BJ (cell line): ENCODE measurements at places on chromosomes 1 and 21.

GRCh38 chr1:62110198-62110817 lies 84.3 kb upstream of the L1TD1 start:
- DNase-seq, result no peak

DNA sequence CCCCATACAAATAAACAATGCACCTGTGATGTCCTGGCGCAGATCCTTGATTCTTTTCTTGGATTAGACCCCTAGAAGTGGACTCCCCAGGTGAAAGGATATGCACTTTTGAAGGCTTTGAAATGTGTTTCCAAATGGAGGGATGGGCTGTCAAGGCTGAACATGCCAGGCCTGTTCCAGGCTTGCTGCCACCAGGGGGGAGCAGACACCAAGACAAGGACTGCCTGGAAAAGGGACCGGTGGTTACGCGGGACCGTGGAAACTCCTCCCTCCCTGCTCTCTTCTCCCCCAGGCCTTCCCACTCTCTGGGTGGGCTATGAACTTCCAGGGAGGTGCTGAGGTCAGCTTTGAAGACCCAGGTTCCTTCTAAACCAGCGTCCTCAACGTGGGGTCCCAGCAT lies 12.7 kb downstream of the C1QB start:
- DNase-seq, result no peak

GRCh38 chr1:236156512-236157208 lies 14.3 kb downstream of the GPR137B start:
- no peak for DNase-seq

GRCh38 chr1:65512383-65512782 lies 91.9 kb downstream of the LEPR start:
- DNase-seq, result no peak

DNA sequence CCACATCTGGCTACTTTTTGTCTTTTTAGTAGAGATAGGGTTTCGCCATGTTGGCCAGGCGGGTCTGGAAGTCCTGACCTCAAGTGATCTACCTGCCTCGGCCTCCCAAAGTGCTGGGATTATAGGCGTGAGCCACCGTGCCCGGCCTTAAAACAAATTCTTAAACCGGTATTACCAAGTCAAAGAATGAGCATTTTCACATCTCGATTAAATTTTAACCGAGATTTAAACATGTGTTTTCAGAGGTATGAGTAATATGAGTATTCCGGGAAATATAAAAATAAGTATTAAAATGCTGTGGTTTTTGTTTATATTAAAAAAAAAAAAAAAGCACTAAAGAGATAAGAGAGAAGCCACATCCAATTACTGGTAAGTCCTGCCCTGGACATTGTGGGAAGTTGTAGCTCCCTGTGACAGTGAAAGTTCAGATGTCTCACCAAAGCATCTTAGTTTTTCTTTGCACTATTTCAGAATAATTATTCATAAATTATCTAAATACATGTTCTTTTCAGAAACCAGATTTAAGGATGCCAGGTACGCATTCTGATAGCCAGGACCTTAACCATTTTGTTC lies 24.9 kb downstream of the ZNF281 start:
- no peak for DNase-seq

- no peak for DNase-seq
These were observed 94.8 kb downstream of the TGFBR3 start for GRCh38 chr1:91791103-91791502.

DNA sequence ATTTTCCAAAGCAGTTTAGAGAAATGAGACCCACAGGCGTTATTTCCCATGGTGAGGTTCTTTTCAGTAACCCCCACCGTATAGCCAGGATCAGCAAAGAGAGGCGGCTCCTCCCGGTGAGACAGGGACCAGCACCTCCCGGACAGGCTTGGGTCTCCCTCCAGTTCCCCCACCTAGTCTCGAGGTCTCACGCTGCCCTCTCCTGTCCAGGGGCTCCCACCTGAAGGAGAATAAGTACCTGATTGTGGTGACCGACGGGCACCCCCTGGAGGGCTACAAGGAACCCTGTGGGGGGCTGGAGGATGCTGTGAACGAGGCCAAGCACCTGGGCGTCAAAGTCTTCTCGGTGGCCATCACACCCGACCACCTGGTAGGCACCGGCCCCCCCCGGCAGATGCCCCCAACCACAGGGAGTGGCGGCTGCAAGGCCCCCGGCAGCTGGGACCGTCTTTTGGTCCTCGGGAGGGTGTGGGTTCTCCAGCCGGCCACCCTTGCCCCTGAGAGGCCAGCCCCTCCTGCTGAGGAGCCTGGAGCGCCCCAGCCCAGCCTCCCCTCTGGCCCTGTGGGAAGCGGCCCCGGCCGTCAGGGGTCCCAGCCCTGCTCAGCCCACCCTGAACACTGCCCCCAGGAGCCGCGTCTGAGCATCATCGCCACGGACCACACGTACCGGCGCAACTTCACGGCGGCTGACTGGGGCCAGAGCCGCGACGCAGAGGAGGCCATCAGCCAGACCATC lies 4.9 kb downstream of the COL6A1 start:
- DNase-seq, result no peak

- no peak for DNase-seq
These were observed 32.1 kb downstream of the LRP8 start for GRCh38 chr1:53295726-53296116.

DNA sequence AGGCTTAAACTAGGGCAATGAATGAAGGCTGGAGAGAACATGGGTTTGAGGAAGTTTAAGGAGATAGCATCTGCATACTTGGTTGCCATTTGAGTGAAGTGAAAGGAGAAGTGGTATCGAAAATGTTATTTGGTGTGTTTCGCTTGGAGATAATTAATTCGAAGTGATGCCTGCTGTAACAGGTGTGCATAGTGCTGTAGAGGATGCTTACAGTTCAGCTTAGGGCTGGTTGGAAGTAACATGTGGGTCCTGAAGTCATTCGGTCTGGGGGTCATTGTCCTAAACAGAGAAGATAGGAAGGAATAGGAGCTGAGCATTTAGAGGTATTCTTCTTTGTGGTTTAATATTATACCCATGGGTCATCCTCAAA lies 301 bp upstream of the NUDT17 start:
- DNase-seq, result no peak

DNA sequence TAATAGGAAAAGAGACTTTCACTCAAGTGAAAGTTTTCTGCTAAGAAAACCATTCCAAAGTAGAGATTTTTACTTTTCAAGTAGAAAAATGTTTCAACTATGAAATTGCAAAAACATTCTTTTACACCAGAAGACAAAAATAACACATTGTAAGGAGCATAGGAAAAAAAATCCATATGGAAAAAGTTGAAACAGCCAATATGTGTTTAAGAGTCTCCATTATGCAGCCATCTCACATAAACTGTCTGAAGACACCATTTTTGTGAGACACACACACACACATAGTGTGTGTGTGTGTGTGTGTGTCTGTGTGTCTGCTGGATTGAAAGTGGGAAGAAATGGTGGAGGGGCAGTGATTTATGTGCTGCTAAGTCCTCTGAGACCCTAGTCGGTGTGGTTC lies 162.1 kb downstream of the HHAT start:
- DNase-seq, result no peak

- DNase-seq, result no peak
These were observed 7.5 kb upstream of the GPR153 start for GRCh38 chr1:6268415-6268814.

DNA sequence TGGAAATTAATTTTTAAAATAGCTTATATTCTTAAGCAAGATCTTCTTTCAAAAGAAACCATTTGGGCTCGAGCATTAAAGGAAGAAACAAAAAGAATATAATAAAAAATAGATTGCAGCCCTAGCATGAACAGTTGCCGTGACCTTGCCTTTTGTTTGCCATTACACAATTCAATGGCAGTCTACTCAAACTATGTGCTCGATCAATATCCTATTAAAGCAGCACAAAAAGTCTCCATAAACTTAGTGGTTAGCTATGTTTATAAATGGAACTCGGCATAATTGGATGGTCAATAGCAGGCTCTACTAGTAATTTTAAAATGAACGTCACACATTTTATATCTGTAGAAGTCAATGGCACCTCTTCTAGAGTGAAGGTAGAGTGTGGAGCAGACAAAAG lies 256.5 kb downstream of the NFIA start:
- no peak for DNase-seq

GRCh38 chr1:9120312-9120958 lies 8.5 kb downstream of the GPR157 start:
- no peak for DNase-seq

- DNase-seq, result no peak
These were observed 9.9 kb upstream of the BARHL2 start for GRCh38 chr1:90726986-90727480.

- DNase-seq, result no peak
These were observed 21.0 kb downstream of the RAVER2 start for GRCh38 chr1:64765826-64766225.

- DNase-seq, result no peak
These were observed 9.8 kb upstream of the PHACTR4 start for GRCh38 chr1:28359592-28360239.

GRCh38 chr1:198007687-198008607 lies 90.8 kb downstream of the LHX9 start:
- no peak for DNase-seq

DNA sequence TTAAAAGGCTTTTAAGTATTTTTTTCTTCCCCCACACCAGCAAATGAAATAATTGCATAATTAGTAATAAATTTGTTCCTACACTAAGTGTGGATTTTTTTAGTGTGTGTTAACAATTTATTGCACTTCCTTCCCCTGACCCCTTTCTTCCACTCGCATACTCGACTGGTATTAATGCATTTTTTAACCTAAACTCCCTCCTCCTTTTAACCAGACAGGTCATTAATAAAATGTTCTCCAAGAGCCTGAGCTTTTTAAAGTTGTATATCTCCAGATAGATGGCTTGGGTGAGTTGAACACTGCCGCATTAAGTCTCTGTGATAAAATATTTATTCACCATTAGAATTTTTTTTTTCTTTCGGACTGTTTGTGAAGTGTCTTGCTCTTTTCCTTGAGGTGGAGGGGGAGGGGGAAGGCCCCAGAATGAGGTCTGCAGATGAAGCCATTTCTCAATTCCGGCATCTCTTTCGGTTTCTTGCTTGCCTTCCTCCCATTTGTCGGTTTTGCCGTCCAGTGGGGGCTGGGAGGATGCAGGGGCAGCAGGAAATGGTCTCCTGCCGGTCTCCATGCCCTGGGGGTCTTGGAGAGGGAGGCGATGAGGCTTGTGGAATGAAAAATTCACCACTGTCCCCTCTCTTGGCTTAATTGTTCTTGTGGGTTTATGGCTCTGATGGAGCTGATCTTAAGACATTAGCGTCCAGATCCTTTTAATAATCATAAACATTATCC lies 64.1 kb upstream of the ACTL8 start:
- no peak for DNase-seq

GRCh38 chr1:52482326-52483004 lies 70.4 kb downstream of the TUT4 start:
- no peak for DNase-seq

DNA sequence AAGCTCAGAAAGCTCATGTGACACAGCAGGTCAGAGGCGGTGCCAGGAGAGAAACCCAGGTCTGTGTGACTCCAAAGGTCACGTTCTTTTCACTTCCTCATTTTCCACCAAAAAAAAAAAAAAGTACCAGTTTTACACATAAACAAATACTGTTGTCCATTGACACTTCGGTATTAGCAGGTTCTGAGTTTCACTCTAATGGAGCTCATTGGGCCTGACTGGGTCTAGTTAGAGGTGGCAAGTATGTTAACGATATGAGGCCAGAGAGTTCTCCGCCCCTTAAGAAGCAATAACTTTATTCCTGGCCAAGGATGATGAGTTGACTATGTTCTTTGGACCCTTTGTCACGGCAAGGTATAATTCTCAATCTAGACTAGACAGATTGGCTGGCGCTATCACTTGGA lies 30.0 kb upstream of the SDE2 start:
- no peak for DNase-seq

GRCh38 chr1:68799096-68799495 lies 302.2 kb upstream of the DEPDC1 start:
- DNase-seq, result no peak

- DNase-seq, result no peak
These were observed 37.5 kb downstream of the ELAPOR1 start for GRCh38 chr1:109151146-109151990.

GRCh38 chr1:154155251-154155650 lies 378 bp upstream of the NUP210L start:
- no peak for DNase-seq
